Foreskin fibroblast (primary cell): ENCODE measurements at places on chromosomes 2 and 18.

- no peak for DNase-seq
Measured at GRCh38 chr18:21865043-21865442, 124.5 kb downstream of the MIB1 start.

- DNase-seq = peak; percentile 52
Measured at GRCh38 chr18:7870855-7871254, 303.7 kb downstream of the PTPRM start.

GRCh38 chr2:2834516-2835254 lies 503.6 kb upstream of the MYT1L start:
- no peak for DNase-seq

DNA sequence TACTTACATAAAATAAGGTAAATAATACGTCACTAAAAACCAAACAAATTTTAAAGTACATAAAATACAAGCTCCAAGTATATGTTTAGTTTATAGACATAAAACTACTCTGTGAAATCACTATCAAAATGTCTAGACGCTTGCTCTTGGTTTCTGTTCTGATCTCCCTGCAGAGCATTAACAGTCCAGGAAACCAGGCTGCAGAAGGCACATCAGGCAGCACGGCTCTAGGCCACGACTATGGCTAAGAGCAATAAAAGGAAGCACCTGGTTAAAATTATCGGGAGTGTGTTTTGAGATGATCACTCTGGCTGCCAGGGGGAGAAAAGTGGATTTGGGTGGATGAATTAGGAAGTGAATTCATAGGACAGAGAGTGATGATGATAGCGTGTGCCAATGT lies 196.0 kb upstream of the SPHKAP start:
- DNase-seq = no peak

- DNase-seq = no peak
Measured at GRCh38 chr18:48004577-48004976, 74.1 kb upstream of the SMAD2 start.

DNA sequence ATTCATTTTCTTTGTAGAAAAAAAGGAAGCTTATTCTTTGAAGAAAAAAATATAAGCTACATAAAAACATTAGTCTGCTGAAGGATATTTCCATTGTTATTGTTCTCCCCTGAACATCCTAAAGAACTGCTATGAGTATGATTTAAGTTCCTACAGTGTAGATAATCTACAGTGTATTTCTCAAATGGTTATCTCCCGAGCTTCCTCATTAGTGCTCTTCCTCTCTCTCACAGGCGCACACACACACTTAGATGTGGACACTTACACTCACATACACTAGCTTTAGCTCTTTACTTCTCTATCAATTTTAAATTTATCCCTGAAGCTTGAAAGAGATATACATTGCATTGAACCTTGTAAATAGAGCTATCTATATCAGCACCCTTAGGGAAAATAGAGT lies 681.0 kb downstream of the KCNJ3 start:
- no peak for DNase-seq

DNA sequence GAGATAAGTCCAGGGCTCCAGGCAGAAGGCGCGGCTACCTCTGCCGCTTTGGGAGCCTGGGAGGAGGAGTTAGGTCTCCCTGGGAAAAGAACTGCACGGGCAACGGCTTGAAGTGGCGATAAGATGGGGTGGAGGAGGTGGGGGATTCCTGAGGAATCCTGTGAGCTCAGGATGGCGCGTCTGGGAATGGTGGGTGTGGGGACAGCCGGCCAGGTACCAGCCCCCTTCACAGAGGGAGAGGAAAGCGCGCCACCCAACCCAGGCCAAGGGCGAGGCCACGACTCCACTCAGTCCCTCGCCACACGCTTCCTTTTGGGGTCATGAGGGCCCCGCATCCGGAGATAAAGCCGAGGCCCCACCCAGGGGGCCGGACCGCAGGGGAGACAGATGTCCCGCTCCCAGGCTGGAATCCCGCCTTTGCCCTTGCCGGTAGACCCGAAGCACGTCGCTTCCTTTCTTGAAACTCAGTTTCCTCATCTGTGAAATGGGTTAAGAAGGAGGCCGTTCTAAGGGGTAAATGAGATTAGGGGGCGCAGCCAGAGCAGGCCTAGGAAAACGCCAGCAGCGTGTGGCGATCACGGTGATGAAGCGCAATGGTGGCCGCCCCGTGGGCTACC lies 1.7 kb upstream of the CTDSP1 start:
- peak; percentile 88 for DNase-seq

- peak; percentile 66 for DNase-seq
Measured at GRCh38 chr18:59660786-59661743, 36.2 kb downstream of the CCBE1 start.

- DNase-seq = no peak
Measured at GRCh38 chr2:201357221-201357620, at the start of gene FLACC1. Gene FLACC1, minus strand, starts transcription at chr2:201357345. Its CDS starts 5,941 bp downstream, at chr2:201351404.

DNA sequence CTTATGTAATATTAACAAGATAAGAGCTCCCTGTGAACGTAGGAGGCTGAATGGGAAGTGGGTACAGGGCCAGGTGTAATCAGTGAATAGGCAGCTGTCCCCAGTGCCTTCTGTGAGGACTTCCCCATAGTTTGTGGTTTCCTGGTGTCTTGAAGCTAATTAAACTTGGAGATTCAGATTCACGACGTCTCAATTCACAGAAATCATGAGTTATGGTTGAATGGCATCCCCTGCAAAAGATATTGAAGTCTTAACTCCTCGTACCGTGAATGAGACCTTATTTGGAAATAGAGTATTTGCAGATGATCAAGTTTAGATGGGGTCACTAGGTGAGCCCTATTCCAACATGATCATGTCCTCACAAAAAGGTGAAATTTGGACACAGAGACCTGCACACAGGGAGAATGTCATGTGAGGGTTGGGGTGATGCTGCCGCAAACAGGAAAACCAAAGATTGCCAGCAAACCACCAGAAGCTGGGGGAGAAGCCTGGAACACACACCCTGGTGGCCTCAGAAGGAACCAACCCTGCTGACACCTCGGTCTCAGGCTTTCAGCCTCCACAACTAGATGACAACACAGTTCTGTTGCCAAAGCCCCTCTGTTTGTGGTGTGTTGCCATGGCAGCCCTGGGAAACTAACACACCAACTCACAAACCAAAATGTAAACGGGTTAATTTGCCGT lies 13.2 kb downstream of the ARL4C start:
- no peak for DNase-seq

GRCh38 chr2:135913727-135914365 lies 37.6 kb upstream of the MCM6 start:
- DNase-seq = peak; percentile 63

DNA sequence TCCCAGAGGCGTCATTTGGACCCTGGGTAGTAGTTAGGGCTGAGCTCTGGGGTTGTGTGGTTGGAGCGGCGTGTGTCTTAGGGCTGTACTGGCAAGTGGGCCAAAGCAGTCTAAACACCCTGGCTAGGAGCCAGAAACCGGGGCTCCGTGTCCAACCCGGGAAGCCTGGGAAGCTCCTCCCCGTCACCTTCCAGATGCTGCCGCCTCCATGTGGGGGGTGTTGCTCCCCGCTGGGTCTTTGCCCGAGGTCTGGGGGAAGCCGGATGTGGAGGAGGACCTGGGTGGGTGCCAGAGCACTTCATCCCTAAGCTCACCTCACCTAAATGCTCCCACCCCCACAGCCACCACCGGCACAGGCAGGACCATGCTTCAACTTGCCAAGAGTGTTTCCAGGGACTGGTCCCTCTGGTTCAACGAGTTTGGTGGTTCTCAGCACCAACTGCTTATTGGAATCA lies 25.4 kb downstream of the TET3 start:
- peak; percentile 24 for DNase-seq

- DNase-seq = no peak
Measured at GRCh38 chr2:226159875-226160479, 639.6 kb downstream of the IRS1 start.

DNA sequence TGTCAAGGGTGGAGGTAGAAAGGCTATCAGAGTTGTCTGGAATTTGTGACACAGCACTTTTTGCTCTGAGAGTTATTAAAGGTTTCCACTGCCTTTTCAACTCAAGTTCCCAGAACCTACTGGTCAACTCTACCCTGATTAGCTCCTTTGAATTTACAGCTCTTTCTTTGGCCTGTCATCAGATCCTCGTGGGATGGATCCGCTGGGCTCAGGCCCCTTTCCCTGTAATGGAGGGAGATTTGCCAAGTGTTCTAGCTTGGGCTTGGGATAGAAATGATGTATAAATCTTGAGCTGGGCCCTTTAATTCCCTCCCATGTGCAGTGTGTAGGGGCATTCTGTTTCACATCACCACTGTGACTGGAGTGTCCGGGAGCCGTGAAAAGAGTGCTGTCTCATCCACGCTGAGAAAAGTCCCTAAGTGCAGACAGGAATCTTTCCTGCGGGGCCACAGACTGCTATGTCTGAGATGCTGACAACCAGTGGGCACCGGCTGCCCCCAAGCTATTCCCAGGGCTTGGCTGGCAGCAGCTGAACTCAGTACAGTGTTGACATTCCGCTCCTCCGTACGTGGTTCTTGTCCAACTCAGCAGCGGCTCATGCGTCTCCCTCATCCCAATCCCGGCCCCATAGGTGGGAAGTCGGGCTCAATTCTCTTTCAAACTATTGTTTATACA lies 46.9 kb upstream of the ARHGAP28 start:
- no peak for DNase-seq

DNA sequence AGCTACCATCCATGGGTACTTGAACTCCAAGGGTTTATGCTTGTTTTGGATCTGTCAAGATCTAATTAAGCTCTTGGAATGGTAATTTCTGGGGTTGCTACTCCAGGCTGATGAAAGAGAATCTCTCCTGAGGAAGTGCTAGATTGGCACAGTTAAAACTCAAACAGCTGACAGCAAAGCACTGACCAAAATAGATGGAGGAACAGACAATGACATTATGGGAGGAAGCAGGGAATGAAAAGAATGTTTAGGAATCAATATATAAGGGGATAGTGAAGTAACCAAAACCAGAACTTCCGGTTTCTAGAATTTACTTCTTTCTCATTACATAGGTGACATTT lies 6.3 kb downstream of the THUMPD2 start:
- DNase-seq = no peak

- no peak for DNase-seq
Measured at GRCh38 chr2:64989982-64990614, 899 bp downstream of the SLC1A4 start.

DNA sequence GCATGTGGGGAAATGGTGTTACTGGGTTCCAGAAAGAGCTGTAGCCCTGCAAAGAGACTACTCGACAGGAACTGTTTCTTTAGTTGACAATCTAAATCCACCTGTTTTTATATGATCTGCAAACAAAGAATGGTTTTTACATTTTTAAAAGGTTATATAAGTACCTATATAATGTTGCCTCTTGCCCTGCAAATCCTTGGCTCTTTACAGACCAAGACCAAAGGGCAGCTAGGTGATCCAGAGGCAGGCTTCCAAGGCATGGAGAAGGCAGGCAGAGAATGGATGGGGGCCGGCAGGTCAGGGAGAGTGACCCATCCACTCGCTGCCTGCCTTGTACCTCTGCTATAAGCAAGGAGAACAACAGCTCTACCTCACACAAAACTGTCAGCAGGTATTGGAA lies 173.6 kb downstream of the ANTXR1 start:
- no peak for DNase-seq

DNA sequence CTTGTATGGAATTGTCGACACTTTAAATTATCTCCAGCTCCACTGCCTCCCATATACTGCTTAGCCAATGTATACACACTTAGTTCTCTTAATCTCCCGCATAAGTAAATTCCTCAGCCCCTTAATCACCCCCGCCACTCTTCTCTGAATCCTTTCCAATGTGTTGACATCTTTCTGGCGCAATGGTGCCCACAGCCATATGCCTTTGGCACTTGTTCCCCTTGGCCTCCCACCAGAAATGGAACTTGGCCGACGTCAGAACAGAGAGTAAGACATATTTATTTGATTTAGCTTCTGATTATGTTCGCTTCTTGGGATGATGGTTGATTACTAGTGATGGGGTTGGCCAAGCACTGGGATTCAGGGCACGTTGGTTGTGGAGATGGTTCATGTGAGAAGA lies 1089.3 kb upstream of the CELF4 start:
- no peak for DNase-seq

DNA sequence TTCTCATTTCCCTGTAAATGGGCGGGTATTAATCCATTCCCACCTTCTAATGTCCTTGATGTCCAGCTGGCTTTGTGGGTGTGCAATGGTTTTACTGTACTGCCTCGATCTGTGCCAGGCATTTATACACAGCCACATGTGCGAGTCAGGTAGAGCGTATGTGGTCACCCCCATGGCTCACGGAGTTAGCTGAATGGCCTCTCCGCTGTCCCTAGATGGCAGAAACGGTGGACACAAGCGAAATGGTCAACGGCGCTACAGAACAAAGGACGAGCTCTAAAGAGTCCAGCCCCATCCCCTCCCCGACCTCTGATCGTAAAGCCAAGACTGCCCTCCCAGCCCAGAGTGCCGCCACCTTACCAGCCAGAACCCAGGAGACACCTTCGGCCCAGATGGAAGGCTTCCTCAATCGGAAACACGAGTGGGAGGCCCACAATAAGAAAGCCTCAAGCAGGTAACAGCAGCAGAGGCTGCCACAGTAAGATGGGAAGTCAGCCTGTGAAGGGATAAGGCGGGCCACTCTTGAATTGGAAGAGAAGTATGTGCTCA lies 59.1 kb upstream of the EML6 start:
- DNase-seq = no peak

GRCh38 chr2:158143703-158144360 lies 42.2 kb downstream of the UPP2 start:
- no peak for DNase-seq

DNA sequence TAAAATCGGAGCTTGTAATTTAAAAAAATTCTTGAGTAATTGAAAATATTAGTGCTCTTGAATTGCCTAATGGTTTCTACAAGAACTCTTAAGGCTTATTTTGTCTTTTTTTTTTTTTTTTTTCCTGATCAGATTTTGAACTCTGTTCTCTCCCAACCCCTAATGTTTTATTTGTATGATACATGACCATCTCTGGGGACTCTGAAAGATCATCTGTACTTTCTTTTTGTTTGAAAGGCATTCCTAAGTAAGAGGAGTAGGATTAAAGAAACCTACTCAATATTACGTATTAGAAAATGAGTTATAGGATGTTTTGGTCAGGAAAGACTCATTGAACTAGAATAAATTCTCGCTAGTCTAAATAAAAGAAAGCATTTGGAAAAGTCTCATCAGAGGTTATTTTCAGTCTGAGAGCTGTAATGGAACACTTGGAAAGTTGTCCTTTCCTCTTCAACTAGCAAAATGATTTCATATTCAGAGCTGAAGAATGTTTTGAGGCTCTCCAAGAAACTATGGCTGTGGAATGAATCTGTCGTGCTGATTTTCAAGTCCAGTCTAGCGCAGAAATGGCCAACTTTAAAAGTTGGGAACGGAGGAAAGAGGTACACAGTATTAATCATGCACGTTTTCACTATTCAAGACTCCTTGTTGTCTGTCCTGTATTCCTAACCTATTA lies 182.7 kb downstream of the PRPF40A start:
- no peak for DNase-seq

DNA sequence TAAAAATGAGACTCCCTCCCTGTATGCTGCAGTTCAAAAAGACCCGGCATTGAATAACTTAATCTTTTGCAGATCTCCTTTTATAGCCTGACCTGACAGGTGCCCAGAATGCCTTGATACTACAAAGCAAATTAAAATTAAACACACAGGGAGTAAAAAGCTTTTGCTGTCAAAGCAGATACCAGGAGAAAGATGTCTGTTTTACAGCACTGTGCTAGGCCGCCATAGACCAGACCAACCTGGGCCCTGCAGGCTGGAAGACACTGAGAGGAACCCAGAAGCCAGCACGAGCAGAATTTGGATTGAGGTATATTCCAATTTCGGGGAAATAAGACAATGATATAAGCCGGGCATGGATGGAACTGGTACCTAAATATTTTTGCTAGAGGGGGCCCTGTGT lies 602.8 kb upstream of the SOX11 start:
- DNase-seq = no peak
